ENCODE measurements at places on chromosomes 16 and 17.
A peak's percentile ranks its signal among the peaks of the same experiment; 100 is the strongest.

GRCh38 chr17:67491009-67491680 is 114.1 kb downstream of the PITPNC1 start:
- no peak for DNase-seq

GRCh38 chr16:75703306-75703705 is 2.0 kb upstream of the DUXB start:
- DNase-seq: no peak

- peak; percentile 69 for DNase-seq
These were observed 37.5 kb upstream of the PHB1 start for GRCh38 chr17:49452201-49452600.

GRCh38 chr17:76530811-76531485 is 6.6 kb downstream of the CYGB start:
- no peak for DNase-seq

DNA sequence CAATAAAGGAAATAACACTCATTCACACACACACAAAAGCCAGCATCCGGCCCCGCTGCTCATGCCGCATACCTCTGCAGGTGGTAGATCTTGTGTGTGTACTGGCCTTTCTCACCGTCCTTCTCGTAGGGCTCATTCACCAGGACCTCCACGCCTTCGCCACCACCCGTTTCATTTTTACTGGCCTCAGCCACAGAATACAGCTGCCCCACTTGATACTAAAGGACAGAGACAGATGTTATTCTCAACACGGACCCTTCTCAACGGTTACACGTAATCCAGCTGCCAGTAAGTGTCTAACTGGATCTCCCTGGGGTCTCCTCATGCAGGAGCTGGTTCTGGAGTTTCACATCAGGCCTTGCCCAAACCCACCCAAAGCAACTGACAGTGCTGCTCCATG is 9.7 kb downstream of the PITPNA start:
- no peak for DNase-seq

DNA sequence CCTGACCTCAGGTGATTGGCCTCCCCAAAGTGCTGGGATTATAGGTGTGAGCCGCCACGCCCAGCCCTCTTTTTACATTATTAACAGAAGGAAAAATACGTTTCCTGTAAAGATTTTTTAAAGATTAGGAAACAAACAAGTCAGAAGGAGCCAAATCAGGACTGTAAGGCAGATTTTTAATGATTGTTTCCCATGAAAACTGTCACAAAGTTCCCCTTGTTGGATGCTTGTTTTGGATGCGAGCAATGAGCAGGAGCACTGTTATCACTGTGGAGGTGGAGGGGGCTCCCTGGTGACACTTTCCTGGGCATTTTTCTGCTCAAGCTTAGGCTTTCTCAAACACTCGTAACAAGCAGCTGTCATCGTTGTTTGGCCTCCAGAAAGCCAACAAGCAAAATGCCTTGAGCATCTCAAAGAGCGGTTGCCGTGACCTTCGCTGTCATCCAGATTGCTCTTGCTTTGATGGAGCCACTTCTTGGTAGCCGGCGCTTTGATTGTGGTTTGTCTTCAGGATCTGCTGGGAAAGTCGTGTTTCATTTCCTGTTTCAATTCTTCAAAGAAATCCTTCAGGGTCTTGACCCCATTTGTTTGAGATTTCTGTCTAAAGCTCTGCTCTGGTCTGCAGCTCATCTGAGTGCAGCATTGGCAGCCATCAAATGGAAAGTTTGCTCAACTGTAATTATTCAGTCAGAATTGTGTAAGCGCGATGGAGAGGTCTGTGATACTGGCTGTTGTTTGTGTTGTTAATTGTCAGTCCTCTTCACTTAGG is 128.7 kb downstream of the RPTOR start:
- no peak for DNase-seq

All from CMK (cell line).